ENCODE measurements at places on chromosomes 5 and 9.

- DNase-seq: no peak
Measured at GRCh38 chr5:129857116-129857515, 47.1 kb upstream of the CHSY3 start.

GRCh38 chr9:125537442-125538091, 169.4 kb downstream of the MAPKAP1 start:
- DNase-seq: no peak

DNA sequence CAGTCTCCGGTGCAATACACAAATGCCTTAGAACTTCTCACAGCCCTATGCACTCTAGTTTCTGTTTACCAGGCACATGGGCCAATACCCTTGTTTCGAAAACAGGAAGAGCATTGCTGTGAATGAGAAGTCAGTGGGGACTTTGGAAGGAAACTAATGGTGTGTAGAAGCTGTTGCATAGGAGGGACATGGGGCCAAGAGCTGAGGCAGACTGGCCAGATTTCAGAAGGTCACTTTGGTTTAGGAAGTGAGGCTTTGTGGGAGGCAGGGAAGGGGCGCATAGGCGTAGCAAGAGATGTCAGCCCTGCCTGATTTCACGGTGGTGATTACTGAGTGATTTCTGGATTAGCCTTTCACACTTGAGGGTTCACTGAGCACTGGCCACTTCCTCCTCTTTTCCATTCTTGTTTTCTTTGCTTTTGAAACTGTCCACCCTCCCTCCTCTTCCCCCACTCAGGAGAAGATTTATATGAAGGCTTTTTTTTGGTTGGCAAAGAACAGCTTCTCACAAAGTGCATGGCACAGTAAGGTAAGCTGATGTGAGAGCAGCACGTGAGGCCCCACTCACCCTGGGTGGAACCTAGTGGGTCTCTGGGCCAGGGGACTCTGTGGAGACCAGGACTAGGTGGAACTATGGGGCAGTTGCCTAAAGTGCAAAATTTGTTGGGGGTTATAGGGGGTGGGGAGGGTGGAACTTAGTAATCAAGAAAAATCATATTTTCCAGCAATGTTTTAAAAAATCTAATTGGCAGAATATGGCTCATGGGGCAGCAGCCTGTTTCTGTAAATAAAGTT, 6.1 kb upstream of the TMEM252 start:
- DNase-seq: peak; percentile 62

DNA sequence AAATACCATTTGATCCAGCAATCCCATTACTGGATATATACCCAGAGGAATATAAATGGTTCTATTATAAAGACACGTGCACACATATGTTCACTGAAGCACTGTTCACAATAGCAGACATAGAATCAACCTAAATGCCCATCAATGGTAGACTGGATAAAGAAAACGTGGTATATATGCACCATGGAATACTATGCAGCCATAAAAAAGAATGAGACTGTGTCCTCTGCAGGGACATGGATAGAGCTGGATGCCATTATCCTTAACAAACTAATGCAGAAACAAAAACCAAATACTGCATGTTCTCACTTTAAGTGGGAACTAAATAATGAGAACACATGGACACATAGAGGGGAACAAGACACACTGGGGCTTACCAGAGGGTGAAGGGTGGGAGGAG, 39.4 kb downstream of the GKAP1 start:
- DNase-seq: no peak

DNA sequence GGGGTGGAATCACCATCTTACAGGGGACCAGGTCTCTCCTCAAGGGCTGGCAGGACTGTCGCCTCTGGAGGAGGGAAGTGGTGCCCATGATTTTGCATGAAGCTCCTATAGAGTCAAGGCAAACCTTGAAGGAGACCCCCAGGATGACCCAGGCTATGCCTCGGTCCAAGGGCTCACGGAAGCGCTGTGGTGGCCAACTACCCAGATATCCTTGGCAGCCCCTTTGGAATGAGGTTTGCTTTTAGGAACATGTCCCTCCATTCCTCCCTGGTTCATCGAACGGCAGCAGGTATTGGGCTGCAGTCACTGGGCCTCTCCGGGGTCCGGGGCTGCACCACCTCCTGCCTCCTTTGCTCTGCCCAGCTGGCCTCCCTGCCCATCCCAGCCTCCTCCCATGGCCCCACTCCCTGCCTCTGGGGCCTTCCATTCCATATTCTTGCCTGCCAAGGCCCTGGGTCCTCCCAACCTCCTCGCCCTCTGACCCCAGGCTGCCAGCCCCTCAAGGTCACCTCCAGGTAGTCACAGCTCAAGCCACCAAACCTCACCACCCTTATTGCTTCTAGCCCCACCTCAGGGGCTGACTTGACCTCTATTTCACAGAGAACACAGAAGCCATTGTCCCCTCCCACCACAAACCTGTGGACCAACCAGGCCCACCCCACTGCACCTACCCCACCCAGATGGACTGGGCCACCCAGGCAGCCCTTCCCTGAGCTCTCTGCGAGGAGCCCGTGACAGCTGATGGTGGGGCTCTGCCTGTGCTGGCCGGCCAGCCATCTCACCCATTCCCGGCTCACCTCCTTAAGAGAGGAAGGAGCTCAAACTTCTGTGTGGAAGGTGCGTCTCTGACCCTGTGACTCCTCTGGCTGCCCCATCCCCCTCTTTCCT, 3.6 kb upstream of the IL3 start:
- no peak for DNase-seq

DNA sequence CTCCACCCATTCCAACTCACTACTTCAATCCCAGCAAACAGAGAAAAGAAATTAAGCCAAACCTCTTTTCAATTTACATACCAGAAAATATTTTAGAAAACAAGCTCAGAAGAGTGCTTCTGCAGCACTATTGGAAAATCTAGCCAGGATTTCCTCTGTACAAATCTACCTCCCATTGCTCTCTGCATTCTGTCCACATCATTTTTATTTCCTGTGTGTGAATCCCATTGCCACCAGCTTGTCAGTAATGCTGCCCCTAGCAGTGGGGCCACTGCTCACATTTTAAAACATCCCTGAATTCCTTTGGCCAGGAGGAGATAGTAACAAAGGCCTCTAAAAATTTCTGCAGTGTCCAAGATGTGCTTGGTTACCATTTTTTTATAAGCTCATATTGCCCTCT, 232.5 kb downstream of the ARRDC3 start:
- DNase-seq: no peak

DNA sequence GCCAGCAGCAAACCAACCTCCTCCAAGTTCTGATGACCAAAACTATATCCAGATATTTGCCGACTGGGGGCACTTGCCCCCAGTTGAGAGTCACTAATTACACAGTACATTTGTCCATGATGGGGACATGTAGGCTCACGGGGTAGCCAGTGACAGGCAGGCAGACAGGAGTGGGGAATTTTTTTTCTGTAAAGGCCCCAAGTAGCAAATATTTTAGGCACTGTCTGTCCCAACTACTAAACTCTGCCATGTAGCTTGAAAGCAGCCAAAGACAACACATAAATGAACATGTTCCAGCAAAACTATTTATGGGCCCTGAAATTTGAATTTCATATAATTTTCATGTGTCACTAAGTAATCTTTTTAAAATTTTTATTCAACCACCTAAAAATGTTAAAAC, 80.7 kb downstream of the GRIA1 start:
- no peak for DNase-seq

DNA sequence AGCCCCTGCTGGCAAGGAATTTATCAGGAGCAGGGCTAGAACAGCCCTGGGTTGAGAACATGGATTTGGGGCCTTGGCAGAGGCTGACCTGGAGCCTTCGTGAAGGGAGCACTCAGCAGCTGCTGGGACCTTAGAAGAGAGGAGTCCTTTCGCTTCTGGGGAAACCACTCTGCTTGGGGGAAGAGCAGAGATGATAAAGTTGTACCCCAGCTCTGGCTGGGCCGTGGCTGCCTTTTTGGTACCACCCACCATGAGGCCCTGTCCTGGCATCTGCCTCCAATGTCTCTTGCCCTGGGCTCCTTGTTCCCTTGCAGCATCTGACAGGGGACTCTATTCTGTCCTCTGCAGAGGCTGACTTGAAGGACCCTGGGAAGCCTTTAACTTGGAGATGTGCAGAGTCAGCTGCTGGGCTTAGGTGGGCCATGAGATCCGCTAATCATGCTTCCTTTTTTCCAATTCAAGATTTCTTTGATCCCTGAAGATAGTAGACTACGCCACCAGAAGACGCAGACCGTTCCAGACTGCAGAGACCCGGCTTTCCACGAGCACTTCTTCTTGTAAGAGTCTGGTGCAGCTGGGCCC, 20.2 kb downstream of the RGS3 start:
- DNase-seq: no peak

DNA sequence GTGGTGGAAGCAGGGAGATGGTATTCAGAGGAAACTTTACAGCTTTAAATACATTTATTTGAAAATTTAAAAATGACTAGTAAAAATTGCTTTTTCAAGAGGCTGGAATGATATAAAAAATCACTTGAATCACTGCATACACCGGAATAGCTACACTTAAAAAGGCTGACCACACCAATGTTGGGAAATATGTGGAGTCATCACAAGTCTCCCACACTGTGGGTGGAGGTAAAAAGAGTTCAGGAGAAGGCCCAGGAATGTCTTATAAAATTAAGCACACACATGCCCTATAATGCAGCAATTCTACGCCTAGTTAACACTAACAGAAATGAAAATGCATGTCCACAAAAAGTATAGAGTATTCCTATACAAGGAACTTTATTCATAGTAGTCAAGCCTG, 198.1 kb downstream of the ROR2 start:
- DNase-seq: no peak

DNA sequence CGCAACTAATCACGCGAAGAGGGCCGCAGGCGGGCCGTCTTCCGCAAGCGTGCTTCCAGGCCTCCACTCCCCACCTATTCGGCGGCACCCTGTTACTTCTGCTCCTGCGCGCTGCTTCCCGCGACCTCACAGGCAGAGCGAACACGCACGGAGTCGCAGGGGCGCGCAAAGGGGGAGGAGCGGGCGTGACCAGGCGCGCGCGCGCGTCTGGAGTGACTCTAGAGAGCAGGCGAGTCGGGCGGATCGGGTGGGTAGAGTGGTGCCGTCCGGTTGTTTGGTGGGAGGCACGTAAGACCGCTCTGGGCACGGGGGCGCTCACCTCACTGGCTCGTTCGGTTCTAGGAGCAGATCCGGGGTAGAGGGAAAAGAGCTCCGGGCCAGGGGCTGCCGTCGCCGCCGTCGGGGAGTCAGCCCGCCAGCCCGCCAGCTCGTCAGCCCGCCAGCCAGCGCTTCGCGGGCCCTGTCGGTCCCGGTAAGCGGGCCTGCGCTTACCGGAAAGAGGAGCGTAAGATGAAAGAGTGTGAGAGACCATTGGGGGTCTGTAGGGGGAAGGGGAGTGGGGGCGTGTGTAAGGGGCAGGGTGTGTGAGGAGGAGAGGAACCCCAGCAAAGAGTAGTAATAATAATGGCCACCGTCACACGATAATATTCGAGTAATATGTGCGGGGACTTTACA, at the start of gene CNOT8:
Gene CNOT8, plus strand, starts transcription at position 331 of the 675 bp plus-strand sequence. CDS start 4,652 bp downstream, outside the sequence.
- peak; percentile 99 for DNase-seq

- no peak for DNase-seq
Measured at GRCh38 chr5:166433679-166434078, 1857.8 kb upstream of the WWC1 start.

- no peak for DNase-seq
Measured at GRCh38 chr5:9544056-9544455, 1.8 kb downstream of the SEMA5A start.

DNA sequence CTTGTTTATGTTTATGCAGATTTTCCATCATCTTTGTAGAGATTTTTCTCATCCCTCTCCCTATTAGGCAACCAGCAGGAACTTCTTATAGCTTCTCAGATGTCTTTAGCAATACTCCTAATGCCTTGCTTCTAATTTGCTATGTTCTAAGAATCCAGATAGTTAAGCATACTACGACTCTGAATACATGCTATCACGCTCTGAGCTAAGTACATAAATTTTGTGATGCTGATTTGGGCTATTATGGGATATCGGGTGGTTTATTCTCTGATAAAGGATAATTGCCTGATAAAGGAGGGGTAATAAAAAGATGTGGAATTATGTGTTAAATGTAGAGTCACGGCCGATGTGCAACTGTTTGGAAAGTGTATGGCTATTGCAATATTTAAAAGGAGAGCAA, 6.5 kb upstream of the FBXL7 start:
- no peak for DNase-seq

DNA sequence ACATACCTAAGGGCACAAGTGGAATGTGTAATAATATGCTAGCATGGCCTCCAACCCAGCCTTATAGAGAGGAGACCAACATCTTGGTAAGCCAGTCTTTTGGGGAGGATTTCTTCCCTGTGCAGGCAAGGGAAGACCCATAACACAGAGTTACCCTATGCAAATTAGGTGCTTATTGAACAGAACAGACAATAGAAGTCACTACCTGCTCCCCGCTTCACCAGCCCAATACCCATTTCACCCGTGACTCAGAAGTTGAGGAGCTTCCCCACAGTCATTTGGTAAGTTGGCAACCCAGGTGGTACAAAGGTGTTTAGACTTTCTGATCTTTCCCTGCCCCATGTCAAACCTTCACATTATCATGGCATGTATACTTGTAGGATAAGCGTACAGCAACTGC, 44.6 kb downstream of the AOPEP start:
- DNase-seq: no peak

DNA sequence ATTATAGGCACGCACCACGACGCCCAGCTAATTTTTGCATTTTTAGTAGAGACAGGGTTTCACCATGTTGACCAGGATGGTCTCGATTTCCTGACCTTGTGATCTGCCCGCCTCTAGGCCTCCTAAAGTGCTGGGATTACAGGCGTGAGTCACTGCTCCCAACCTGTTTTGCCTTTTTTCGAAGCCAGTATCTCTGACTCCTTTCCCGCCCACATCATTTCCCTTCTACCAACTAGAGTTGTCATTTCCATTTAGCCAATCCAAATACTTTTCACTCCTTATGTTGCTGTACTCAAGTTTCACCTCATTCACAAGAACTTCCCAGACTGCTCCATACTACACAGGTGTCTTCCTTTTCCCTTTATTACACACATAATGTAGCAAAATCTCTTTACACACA, 502.6 kb upstream of the CDH6 start:
- DNase-seq: no peak

DNA sequence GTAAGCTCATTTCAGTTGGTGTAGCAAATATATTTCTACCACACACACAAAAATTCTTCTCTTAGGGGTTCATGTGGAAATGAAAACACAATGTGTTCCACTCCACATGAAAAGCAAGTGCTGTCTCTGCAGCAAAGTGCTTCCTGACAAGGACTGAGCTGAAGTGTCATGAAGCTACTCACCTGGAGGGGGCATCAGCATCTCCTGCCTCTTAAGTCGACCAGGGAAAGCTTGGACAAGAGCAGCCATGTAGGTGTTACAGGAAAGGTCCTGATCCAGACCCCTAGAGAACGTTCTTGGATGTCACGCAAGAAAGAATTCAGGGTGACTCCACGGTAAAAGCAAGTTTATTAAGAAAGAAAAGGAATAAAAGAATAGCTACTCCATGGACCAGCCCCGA, 62.8 kb downstream of the SV2C start:
- DNase-seq: no peak

GRCh38 chr9:37428345-37428744, 5.8 kb downstream of the GRHPR start:
- no peak for DNase-seq

DNA sequence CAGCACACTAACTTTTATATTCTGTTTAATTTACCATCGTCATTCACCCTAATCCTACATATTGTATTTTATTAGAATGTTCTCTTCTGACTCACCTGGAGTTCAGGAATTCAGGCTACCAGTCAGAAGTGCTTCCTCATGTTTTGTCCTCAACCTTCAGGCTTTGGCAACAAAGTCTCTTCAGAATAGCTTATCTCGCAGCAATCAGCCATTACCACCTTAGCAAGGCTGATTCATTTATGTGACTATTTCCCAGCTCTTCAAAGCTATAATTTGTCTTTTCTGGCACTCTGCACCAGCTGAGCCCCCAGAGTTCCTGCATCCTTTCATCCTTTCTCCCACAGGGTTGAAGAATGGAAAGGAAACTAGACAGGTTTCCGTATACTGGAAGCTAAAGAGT, 365.5 kb upstream of the CDH18 start:
- DNase-seq: no peak

All from Ammon's horn (tissue), 1 donor.